ENCODE measurements at places on chromosomes 6 and 20. TPM values are rescaled to one million over a fixed set of nuclear protein-coding genes. Genes with fewer than 3 reads are reported as not detected.

DNA sequence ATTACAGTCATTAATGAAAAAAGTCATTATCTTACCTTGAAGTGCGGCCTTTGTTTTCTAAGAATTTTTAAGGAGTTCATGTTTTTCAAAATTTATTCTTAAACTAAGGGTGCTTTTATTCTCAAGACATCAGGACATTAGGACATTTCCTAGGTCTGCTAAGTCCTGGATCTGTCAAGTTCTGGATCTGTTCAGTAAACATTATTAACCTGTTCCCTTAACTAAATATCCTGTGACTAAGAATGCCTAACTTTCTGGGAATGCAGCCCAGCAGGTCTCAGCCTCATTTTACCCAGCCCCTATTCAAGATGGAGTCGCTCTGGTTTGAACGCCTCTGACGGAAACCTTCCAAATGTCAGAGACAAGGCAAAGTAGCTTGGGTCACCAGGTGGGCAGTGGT is 302.6 kb downstream of the SYNE1 start:
- H3K27me3 ChIP-seq: no peaks in the 10 kb centered on the region
- H3K4me1 ChIP-seq: no peaks in the 10 kb centered on the region
- H3K4me3 ChIP-seq: no peak overlapping the region
- H3K27ac ChIP-seq: no peak overlapping the region
- no peaks in the 10 kb centered on the region for H3K36me3 ChIP-seq

DNA sequence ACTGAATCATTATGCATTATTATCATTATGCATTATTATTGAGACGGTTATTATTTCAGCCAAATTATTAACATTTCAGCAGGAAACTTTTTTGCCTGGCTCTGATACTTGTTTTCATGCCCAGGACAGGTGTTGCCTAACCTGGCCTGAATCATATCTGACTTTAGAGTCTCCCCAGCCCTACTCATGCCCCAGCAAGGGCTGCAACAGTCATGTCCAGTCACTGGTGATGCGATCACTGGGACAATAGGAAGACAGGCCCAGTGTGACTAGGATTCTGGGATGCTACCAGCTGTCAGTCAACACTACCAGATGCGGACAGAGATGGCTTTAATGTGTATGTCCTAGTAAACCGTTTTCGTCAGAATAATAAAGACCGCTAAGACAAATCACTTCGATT is 285.0 kb downstream of the KHDC1L start:
- no peak for DNase-seq
- no peaks in the 10 kb centered on the region for H3K4me1 ChIP-seq
- H3K36me3 ChIP-seq: no peaks in the 10 kb centered on the region
- H3K27ac ChIP-seq: no peak overlapping the region
- H3K4me3 ChIP-seq: no peak overlapping the region
- H3K27me3 ChIP-seq: no peaks in the 10 kb centered on the region

ITCH gene
- 15.3 TPM for polyA plus RNA-seq

GRCh38 chr20:36274181-36274841 is 31.8 kb upstream of the DLGAP4 start:
- DNase-seq: no peak
- H3K4me3 ChIP-seq: no peak overlapping the region
- H3K27me3 ChIP-seq: peaks cover 65% of the 10 kb centered on the region
- H3K36me3 ChIP-seq: no peaks in the 10 kb centered on the region

CLVS2 gene
- not detected for polyA plus RNA-seq

GRCh38 chr20:17762243-17762872 is 62.6 kb downstream of the BANF2 start:
- H3K27me3 ChIP-seq: peaks cover 20% of the 10 kb centered on the region
- H3K4me3 ChIP-seq: no peak overlapping the region
- no peaks in the 10 kb centered on the region for H3K36me3 ChIP-seq
- H3K4me1 ChIP-seq: no peaks in the 10 kb centered on the region
- no peak overlapping the region for H3K27ac ChIP-seq

- no peak overlapping the region for H3K27ac ChIP-seq
- H3K27me3 ChIP-seq: no peaks in the 10 kb centered on the region
- H3K4me1 ChIP-seq: peaks cover 30% of the 10 kb centered on the region
- peaks cover 87% of the 10 kb centered on the region for H3K36me3 ChIP-seq
- H3K4me3 ChIP-seq: no peak overlapping the region
These were observed 18.8 kb downstream of the KCNK5 start for GRCh38 chr6:39210450-39210849.

DNA sequence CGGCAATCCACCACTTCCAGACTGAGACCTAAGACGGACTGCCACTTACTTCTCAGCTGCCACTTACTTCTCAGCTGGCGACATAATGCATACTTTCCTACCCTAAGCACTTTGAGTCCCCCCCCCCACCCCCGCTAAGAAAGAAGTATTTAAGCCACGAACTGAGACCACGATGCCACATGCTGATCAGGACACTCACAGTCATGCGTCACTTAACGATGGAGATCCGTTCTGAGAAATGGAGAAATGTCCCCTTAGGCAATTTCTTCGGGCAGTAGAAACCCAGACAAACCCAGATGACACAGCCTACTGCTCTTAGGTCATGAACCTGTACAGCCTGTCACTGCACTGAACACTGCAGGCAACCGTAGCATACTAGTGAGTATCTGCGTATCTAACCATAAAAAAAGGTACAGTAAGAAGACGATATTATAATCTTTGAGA is 690 bp downstream of the IFNGR1 start:
- H3K27me3 ChIP-seq: no peaks in the 10 kb centered on the region
- H3K4me1 ChIP-seq: peaks cover 9% of the 10 kb centered on the region
- peak overlapping the region; percentile 79 for H3K4me3 ChIP-seq
- H3K36me3 ChIP-seq: no peaks in the 10 kb centered on the region
- DNase-seq: peak; percentile 38
- H3K27ac ChIP-seq: peak overlapping the region; percentile 77

- no peak for DNase-seq
- H3K36me3 ChIP-seq: peaks cover 68% of the 10 kb centered on the region
- H3K27me3 ChIP-seq: no peaks in the 10 kb centered on the region
- no peak overlapping the region for H3K4me3 ChIP-seq
These were observed 42.8 kb downstream of the RPF2 start for GRCh38 chr6:111024681-111025080.

GRCh38 chr6:18445228-18445627 is 58.1 kb downstream of the RNF144B start:
- no peaks in the 10 kb centered on the region for H3K36me3 ChIP-seq
- DNase-seq: no peak
- H3K4me1 ChIP-seq: no peaks in the 10 kb centered on the region
- H3K4me3 ChIP-seq: no peak overlapping the region

DNA sequence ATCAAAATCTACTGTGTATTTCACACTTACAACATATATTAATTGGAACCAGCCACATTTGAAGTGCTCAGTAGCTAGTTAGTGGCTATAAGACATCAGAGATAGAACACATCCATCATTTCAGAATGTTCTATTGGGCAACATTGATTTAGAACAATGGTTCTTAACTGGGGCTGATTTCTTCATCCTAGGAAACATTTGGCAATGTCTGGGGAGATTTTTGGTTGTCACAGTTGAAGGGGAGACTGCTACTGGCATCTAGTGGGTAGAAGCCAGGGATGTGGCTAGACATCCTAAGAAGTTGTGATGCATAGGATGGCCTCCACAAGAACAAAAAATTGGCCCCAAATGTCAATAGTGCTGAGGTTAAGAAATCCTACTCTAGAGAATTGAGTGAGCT is 132.5 kb downstream of the OLIG3 start:
- no peak for DNase-seq
- no peak overlapping the region for H3K27ac ChIP-seq
- no peak overlapping the region for H3K4me3 ChIP-seq
- no peaks in the 10 kb centered on the region for H3K27me3 ChIP-seq

FANCE gene
- 17.2 TPM for polyA plus RNA-seq

- no peaks in the 10 kb centered on the region for H3K27me3 ChIP-seq
- H3K4me1 ChIP-seq: no peaks in the 10 kb centered on the region
- peaks cover 55% of the 10 kb centered on the region for H3K36me3 ChIP-seq
- H3K4me3 ChIP-seq: no peak overlapping the region
- no peak for DNase-seq
These were observed 42.9 kb downstream of the UQCC1 start for GRCh38 chr20:35368666-35369423.

- no peak overlapping the region for H3K4me3 ChIP-seq
- no peak overlapping the region for H3K27ac ChIP-seq
- no peaks in the 10 kb centered on the region for H3K27me3 ChIP-seq
- no peaks in the 10 kb centered on the region for H3K4me1 ChIP-seq
These were observed 162.0 kb downstream of the FAXC start for GRCh38 chr6:99187429-99187828.

MMP24 gene
- polyA plus RNA-seq: not detected

DNA sequence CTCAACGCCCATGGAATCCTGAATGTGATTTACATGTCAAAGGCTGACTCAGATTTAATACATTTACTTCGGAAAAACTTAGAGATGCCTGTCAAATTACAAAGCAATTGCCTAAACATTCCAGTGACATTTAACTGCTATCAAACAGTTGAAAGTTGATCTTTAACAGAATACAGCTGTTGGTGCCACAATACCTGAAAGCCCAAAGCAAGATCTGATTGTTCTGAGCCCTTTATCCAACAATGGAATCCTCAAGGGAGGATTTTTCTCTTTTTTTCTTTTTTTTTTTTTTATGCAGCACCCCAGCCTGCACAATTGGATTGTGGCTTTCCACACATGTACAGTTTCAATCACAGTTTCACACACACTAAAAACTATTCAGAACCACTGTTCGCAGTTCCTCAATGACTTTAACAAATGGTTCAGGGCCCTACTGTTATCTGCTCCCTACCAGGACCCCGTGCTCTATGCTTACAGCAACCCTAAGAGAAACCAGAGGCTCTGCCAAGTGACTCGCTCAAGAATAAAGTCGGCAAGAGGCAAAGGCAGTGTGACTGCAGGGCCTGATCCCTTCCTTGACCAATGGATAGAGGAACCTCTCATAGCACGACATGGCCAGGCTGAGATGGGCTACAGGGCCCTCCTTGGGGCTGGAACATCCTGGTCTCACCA is 33.3 kb downstream of the EPB41L2 start:
- H3K27me3 ChIP-seq: no peaks in the 10 kb centered on the region
- H3K27ac ChIP-seq: no peak overlapping the region
- no peak overlapping the region for H3K4me3 ChIP-seq

- no peaks in the 10 kb centered on the region for H3K36me3 ChIP-seq
- H3K4me3 ChIP-seq: no peak overlapping the region
- peaks cover 12% of the 10 kb centered on the region for H3K4me1 ChIP-seq
- H3K27me3 ChIP-seq: peaks cover 6% of the 10 kb centered on the region
- no peak overlapping the region for H3K27ac ChIP-seq
- DNase-seq: peak; percentile 63
These were observed 50.5 kb upstream of the ASIP start for GRCh38 chr20:34190679-34191090.

BTN2A1 gene
- 18.0 TPM for polyA plus RNA-seq

MEI4 gene
- not detected for polyA plus RNA-seq

GRCh38 chr6:167700199-167700598 is 126.5 kb upstream of the AFDN start:
- no peak overlapping the region for H3K27ac ChIP-seq
- H3K4me3 ChIP-seq: no peak overlapping the region
- H3K36me3 ChIP-seq: no peaks in the 10 kb centered on the region
- peaks cover 48% of the 10 kb centered on the region for H3K27me3 ChIP-seq
- H3K4me1 ChIP-seq: peaks cover 9% of the 10 kb centered on the region
- DNase-seq: no peak

ASIP gene
- not detected for polyA plus RNA-seq

MUC22 gene
- 0.03 TPM for polyA plus RNA-seq

GRCh38 chr6:124927806-124928205 is 34.4 kb upstream of the RNF217 start:
- H3K36me3 ChIP-seq: no peaks in the 10 kb centered on the region
- H3K4me3 ChIP-seq: no peak overlapping the region
- no peaks in the 10 kb centered on the region for H3K27me3 ChIP-seq

- H3K4me1 ChIP-seq: peaks cover 6% of the 10 kb centered on the region
- H3K27ac ChIP-seq: no peak overlapping the region
- H3K27me3 ChIP-seq: no peaks in the 10 kb centered on the region
- no peak overlapping the region for H3K4me3 ChIP-seq
- DNase-seq: no peak
These were observed 40.4 kb upstream of the TBC1D7 start for GRCh38 chr6:13368731-13369115.

SRMS gene
- polyA plus RNA-seq: not detected

- no peaks in the 10 kb centered on the region for H3K4me1 ChIP-seq
- no peak for DNase-seq
- H3K27me3 ChIP-seq: no peaks in the 10 kb centered on the region
These were observed 236.7 kb downstream of the FARS2 start for GRCh38 chr6:5497896-5498578.

DNA sequence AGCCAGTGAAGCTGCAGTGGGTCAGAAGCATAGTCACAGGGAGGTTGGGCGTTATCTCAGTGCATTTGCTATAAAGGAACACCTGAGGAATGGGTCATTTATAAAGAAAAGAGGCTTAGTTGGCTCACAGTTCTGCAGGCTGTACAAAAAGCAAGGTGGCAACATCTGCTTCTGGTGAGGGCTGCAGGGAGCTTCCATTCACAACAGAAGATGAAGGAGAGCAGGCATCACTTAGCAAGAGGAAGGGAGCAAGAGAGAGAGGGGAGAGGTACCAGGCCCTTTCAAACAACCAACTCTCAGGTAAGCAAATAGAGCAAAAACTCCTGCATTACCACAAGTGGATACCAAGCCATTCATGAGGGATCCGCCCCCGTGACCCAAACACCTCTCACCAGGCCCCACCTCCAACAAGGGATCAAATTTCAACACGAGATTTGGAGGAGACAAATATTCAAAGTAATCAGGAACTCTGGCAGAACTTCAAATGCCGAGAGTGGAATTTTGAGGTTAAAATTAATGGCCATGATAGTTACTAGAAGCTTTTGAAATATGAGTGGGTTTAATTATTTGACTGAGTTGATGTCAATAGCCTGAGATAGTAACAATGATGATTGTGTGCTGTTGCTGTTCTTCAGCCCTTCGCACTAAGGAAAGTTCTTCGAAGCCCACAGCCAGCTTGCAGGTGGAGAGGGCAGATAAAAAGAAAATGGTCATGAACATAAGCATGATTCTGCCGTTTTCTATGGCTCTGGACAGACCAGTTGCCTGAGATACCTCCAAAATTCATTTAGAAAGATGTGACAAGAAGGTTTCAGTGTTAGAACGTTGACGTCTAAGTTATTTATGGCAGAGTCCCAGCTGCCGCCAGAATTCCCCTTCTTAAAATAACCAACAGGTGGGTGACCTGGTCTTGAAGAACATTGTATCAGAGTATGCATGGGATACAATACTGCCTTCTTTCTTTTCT is 55.3 kb upstream of the ADTRP start:
- H3K4me3 ChIP-seq: peak overlapping the region; percentile 6
- peaks cover 14% of the 10 kb centered on the region for H3K4me1 ChIP-seq
- no peaks in the 10 kb centered on the region for H3K36me3 ChIP-seq
- peak overlapping the region; percentile 74 for H3K27ac ChIP-seq
